ENCODE measurements at places on chromosomes 12 and 14. TPM values are rescaled to one million over a fixed set of nuclear protein-coding genes. Genes with fewer than 3 reads are reported as not detected.

DNA sequence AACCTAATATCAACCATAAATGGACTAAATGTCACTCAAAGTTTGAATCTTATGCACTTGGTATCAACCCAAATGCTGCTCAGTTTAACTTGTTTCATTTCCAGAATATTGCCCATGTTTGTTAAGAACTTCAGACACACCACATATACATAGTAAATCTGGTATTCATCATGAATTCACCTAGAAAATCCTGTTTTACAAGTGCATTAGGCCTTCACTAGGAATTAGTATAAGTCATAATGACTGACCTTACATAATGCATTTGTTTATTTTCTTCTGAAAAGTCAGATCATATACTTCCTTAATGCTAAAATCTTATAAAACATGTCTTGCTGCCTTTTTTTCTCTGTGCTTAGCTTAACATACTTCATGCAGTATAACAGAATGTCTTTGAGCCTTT is 66.1 kb downstream of the ABCD2 start:
- no peaks in the 10 kb centered on the region for H3K36me3 ChIP-seq
- no peaks in the 10 kb centered on the region for H3K4me1 ChIP-seq
- DNase-seq, result no peak
- no peak overlapping the region for H3K27ac ChIP-seq
- no peaks in the 10 kb centered on the region for H3K27me3 ChIP-seq

Gene ATXN2
- 20.6 TPM for total RNA-seq

- peaks cover 6% of the 10 kb centered on the region for H3K36me3 ChIP-seq
Observed at GRCh38 chr14:73685328-73685727, 28.9 kb downstream of the PNMA1 start.

- peak overlapping the region; percentile 100 for H3K27ac ChIP-seq
- no peaks in the 10 kb centered on the region for H3K27me3 ChIP-seq
- DNase-seq, result peak; percentile 98
- H3K36me3 ChIP-seq, result no peaks in the 10 kb centered on the region
- peaks cover 25% of the 10 kb centered on the region for H3K4me1 ChIP-seq
- H3K4me3 ChIP-seq, result no peak overlapping the region
Observed at GRCh38 chr12:46386360-46386867, 13.8 kb upstream of the SLC38A2 start.

Gene NPFF
- not detected for total RNA-seq

Gene CLEC6A
- not detected for total RNA-seq

Gene RPGRIP1
- not detected for total RNA-seq

DNA sequence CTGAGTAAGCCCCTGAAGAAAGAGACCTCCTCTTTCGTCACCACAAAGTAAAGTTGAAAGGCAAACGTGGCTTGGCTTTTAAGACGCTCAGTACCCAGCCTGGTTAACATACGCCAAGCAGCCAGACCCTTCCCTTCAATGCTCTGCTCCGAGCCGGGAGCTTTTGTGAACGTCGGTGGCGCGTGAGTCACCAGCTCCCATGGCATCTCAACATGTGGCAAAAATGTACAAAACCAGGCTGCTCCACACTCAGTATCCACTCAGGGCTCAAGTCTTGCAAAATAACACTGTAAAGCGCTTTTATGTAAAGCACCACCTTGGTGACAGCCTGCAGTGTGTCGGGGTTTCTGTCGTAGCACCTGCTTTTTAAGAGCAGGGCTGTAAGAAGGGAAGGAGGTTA is 89.0 kb downstream of the SETD3 start:
- peaks cover 3% of the 10 kb centered on the region for H3K27me3 ChIP-seq
- DNase-seq, result peak; percentile 44
- H3K4me1 ChIP-seq, result peaks cover 2% of the 10 kb centered on the region
- no peaks in the 10 kb centered on the region for H3K36me3 ChIP-seq
- H3K27ac ChIP-seq, result no peak overlapping the region

GRCh38 chr12:68755536-68756243 is 9.7 kb downstream of the SLC35E3 start:
- no peak overlapping the region for H3K27ac ChIP-seq
- peaks cover 20% of the 10 kb centered on the region for H3K36me3 ChIP-seq
- H3K4me3 ChIP-seq, result no peak overlapping the region
- no peak for DNase-seq
- no peaks in the 10 kb centered on the region for H3K4me1 ChIP-seq

GRCh38 chr12:119182701-119183493 is 4.2 kb downstream of the HSPB8 start:
- peaks cover 5% of the 10 kb centered on the region for H3K36me3 ChIP-seq
- H3K27ac ChIP-seq, result no peak overlapping the region
- DNase-seq, result peak; percentile 35
- H3K27me3 ChIP-seq, result no peaks in the 10 kb centered on the region

Gene SLC2A13
- 3.9 TPM for total RNA-seq

GRCh38 chr12:30732954-30733637 is 21.7 kb downstream of the CAPRIN2 start:
- DNase-seq, result peak; percentile 17
- no peak overlapping the region for H3K4me3 ChIP-seq
- no peaks in the 10 kb centered on the region for H3K27me3 ChIP-seq

Gene SLC4A8
- total RNA-seq, result 5.2 TPM

DNA sequence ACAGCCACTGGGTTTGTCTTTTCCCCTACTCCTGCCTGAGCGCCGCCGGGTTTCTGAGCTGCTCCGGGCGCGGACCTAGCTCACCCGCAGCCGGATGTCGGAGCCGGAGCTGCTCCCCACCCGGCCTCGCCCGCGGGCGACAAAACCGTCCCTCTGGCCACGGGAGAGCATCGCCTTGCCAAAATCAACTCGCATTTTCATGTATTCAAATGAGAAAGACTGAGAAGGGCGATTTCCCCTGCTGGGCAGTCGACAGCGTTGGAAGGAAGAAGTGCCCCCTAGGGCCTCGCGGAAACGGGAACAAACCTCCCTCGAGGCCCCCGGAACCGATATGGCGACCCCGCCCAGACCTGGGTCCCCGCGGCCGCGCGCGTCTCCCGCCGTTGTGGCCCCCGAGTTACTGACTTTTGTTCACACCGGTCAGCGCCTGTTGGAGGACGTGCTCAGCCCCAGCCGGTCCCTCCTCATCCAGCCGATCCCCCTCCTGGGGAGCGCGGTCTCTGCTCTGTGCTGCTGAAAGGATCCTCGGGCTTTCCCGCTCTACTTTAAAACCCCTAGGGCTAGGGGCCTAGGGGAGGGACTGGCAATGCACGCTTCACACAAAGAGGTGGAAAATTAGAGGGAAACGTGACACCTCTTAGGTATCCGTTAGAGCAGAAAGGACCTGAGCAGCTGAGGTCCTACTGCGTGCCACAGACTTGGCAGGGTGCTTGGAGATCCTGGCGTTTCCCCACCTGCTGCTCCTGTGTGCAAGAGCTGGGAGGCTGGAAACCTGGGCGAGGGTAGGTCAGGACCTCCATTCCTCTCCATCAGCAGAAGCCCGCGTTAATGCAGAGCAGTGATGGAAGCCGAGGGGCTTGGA is 4.3 kb downstream of the TTC6 start:
- no peaks in the 10 kb centered on the region for H3K36me3 ChIP-seq
- H3K27me3 ChIP-seq, result peaks cover 92% of the 10 kb centered on the region
- no peak for DNase-seq
- H3K27ac ChIP-seq, result no peak overlapping the region
- peaks cover 5% of the 10 kb centered on the region for H3K4me1 ChIP-seq

DNA sequence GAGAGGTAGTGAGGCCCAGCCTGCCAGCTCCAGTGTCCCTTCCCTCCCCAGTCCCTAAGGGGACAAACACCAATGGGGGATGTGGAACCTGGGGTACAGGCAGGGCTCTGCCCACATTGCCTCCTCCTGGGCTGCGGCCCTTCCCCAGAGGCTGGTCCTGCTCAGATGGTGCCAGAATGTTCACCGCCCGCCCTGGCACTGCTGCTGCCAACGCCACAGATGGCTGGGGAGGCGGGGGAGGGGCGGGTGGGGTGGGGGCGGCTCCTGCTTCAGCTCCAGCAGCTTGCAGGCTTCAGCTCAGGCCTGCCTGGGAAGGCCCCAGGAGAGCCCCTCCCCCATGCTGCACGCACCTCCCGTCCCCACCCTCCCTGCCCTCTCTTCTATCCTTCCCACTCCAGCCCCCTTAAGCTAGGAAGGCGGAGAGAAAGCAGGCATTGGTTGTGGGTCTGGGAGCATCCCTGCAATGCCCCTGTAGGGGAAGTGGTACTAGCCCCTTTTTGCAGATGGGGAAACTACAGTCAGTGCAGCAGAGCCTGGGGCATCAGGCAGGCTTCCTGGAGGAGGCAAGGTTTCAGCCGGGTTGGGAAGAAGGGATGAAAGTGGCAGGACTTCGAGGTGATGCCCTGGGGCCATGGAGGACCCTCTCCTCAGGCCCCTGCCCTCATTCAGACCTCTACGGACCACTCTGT is 2.0 kb upstream of the BEGAIN start:
- H3K27ac ChIP-seq, result no peak overlapping the region
- DNase-seq, result no peak
- no peak overlapping the region for H3K4me3 ChIP-seq

- DNase-seq, result peak; percentile 35
- H3K4me1 ChIP-seq, result peaks cover 10% of the 10 kb centered on the region
- H3K4me3 ChIP-seq, result no peak overlapping the region
- no peaks in the 10 kb centered on the region for H3K36me3 ChIP-seq
- H3K27me3 ChIP-seq, result peaks cover 44% of the 10 kb centered on the region
- H3K27ac ChIP-seq, result no peak overlapping the region
Observed at GRCh38 chr14:103103461-103104388, 9.2 kb downstream of the EXOC3L4 start.

Gene FOXN4
- total RNA-seq, result not detected

GRCh38 chr12:93777254-93777653 is 100.1 kb downstream of the CRADD start:
- peak overlapping the region; percentile 99 for H3K27ac ChIP-seq
- H3K36me3 ChIP-seq, result no peaks in the 10 kb centered on the region
- no peak overlapping the region for H3K4me3 ChIP-seq
- peaks cover 18% of the 10 kb centered on the region for H3K4me1 ChIP-seq
- no peaks in the 10 kb centered on the region for H3K27me3 ChIP-seq
- DNase-seq, result peak; percentile 67

- no peaks in the 10 kb centered on the region for H3K27me3 ChIP-seq
- peak; percentile 63 for DNase-seq
- H3K4me3 ChIP-seq, result no peak overlapping the region
- no peaks in the 10 kb centered on the region for H3K36me3 ChIP-seq
- H3K27ac ChIP-seq, result peak overlapping the region; percentile 65
Observed at GRCh38 chr12:18581232-18581962, 156.4 kb downstream of the PLCZ1 start.
